ENCODE measurements at places on chromosomes 4 and X.
A peak's percentile ranks its signal among the peaks of the same experiment; 100 is the strongest.

DNA sequence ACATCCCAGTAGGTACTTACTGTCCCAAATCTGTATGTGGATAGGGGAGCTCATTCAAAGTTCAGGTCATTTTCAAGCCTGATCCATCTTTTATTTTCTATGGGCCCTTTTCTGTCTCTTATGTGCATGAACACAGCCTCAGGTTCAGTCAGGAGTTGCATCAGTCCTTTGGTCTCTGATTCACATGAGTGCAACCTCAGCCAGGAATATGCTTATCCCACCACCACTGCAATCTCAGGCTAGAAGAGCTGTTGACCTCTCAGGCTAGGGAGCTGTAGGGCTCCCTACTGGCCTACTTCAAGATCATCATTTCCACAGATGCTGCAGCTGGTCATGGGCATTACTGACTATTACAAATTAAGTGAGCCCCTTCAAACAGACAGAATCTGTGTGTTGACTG, 27.2 kb downstream of the AASDH start:
- DNase-seq: no peak

DNA sequence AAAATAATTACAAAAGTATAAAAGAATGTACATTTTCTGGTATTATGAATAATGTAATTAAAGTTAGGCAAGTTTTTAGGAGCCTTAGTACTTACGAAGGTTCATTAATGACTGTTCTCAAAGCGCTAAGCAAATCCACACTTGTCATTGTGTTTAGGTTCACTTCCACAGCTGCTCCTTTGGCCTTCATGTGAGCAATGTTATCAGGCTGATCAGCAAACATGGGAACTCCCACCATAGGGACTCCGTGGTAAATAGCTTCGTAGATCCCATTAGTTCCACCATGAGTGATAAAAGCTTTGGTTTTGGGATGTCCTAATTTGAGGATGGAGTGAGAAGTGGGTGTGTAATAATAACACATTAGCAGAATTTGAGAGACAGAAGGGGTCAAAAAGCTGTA, 45.1 kb downstream of the UGT2A2 start:
- no peak for DNase-seq

DNA sequence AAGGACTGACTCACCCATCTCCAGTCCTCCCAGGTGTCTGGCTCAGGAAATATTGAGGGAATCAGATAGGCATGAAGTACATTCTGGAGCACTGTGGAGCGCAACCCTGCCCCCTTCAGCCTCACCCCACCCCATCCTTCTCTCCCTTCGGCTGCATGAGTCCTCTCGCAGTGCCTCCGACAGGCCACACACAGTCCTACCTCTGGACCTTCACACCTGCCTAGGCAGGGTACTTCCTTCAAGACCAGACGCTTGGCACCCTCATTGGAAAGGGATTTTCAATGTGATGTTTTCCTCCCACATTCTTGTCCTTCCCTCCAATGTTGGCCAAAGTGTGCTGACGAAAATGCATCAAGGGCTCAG, 26.8 kb upstream of the PPP2R2C start:
- no peak for DNase-seq

- peak; percentile 15 for DNase-seq
Observed at GRCh38 chr4:108512615-108513505, 107.5 kb upstream of the RPL34 start.

DNA sequence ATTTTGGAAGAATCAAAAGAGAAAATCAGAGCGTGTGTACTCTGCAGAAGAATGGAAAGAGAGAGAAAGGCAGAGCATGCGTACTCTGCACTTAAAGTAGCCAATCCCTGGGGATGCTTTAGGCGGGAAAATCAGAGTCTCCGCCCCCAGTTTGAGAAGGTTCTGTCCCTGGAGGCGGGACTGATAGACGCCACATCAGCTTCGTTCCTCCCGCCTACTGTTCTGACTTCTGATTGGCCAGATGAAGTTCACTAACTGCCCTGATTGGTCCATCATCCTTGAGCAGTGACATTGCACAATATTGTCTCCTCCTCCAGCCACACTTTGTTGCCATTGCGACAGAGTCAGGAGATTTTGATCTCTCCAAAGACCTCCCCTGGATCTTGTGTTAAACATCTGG, 23.8 kb downstream of the SSX1 start:
- DNase-seq: no peak

GRCh38 chr4:139324620-139325019, 22.3 kb upstream of the NDUFC1 start:
- DNase-seq: no peak

DNA sequence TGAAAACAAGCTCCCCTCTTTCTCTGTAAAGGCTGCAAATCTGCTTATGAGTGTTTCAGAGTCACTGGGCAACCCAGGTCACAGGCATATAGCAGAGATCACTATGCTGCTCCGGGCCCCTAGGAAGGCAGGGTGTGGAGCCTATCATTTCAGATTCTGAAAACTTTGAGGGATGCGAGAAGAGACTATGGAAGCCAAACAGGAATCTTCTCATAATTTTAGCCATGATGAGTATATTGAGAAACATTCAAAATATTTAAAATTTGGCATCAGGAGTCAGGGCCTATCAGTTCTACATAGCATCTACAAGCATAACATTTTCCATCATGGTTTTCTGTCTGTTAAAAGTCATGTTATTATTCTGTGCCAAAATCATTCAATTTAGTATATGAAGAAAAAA, 61.7 kb upstream of the ATXN3L start:
- DNase-seq: no peak

- DNase-seq: no peak
Observed at GRCh38 chr4:151718984-151719955, 41.5 kb downstream of the GATB start.

DNA sequence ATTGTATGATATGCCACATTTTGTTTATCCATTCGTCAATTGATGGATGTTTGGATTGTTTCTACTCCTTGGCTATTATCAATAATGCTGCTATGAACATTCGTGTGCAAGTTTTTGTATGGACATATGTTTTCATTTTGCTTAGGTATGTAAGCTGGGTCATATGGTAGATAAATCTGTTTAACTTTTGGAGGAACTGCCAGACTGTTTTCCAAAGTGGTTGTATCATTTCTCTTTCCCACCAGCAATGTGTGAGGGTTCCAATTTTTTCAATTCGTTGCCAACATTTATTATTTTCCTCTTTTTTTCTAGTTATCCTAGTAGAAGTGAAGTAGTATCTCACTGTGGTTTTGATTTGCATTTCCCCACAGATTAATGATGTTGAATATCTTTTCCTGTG, 71.8 kb downstream of the DIAPH2 start:
- no peak for DNase-seq

DNA sequence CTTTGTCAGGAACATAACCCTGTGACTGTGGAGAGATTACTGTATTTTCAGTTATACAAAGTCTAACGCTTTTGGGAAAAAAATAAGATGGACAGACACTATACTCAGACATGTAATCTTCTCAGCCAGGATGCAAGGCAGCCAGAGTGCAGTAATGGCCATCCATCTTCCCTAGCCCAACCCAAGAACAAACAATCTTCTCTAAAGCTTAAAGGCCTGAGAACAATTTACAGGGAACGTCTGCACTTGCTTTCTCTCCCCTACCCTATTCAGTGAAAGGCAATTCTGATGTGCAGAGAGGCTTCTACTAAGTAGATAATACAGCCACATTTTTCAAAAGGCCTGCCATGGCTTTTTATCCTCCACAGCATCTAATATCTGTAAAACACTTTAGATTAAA, 471.3 kb downstream of the FGF13 start:
- DNase-seq: no peak

DNA sequence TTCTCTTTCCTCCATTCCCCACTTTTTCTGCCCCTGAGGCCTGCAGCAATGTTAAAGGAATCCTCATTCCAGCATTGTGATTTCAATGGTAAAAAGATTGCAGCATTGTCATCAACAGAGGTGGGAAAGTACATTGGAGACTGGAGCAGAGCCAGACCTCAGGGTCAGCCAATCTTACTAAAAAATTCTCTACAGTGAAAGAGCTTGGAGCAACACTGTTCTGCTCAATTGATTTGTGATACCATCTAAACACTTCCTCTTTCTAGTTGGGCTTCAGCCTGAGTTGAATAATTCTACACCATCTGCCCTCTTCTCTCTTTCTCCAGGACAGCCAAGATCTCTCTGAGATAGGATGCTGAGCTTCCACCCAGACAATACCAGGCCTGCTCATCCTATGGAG, 176.5 kb downstream of the AR start:
- no peak for DNase-seq

DNA sequence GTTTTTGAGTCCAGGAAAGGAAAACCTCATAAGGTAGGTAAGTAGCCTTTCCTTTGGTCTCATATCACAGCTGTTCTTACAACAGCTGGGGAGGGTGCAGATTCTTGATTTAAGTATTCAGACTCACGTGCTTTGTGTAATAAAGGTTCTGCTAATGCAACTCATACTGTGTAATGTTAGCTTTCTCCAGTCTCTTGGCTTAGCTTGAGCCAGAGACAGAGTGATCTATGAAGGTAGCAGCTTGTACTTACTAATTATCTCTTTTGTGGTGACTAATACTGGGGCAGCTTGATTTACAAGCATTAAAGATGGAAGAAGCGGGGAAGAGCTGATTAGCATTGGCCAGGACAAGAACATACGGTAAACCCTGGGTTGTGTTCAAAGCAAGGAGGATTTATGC, 80.3 kb downstream of the LNX1 start:
- DNase-seq: no peak

DNA sequence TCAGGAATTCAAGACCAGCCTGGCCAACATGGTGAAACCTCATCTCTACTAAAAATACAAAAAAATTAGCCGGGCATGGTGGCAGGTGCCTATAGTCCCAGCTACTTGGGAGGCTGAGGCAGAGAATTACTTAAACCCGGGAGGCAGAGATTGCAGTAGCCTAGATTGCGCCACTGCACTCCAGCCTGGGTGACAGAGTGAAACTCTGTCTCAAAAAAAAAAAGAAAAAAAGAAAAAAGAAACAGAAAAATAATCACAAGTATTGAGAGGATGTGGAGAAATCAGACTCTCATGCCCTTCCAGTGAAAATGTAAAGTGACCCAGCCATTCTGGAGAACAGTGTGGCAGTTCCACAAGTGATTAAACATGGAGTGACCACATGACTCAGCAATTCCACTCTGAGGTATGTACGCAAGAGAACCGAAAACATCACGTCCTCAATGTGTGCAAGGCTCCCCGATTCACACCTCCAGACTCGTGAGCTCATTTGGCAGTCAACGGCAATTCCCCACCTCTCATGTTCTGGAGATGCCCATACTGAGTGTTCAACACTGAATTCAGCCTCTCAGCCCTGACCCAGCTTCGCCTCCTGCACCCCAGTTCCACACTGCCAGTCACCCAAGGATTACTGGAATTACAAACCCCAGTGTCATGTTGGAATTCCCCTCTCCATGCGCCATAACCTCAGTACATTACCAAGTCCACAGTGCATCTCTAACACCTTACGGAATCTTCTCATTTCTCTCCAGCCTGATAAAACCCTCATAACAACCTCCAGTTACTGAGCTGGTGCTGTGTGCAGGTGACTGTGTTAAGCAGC, 21.1 kb downstream of the ACOX3 start:
- no peak for DNase-seq
